ENCODE measurements at places on chromosomes 3 and 15.

DNA sequence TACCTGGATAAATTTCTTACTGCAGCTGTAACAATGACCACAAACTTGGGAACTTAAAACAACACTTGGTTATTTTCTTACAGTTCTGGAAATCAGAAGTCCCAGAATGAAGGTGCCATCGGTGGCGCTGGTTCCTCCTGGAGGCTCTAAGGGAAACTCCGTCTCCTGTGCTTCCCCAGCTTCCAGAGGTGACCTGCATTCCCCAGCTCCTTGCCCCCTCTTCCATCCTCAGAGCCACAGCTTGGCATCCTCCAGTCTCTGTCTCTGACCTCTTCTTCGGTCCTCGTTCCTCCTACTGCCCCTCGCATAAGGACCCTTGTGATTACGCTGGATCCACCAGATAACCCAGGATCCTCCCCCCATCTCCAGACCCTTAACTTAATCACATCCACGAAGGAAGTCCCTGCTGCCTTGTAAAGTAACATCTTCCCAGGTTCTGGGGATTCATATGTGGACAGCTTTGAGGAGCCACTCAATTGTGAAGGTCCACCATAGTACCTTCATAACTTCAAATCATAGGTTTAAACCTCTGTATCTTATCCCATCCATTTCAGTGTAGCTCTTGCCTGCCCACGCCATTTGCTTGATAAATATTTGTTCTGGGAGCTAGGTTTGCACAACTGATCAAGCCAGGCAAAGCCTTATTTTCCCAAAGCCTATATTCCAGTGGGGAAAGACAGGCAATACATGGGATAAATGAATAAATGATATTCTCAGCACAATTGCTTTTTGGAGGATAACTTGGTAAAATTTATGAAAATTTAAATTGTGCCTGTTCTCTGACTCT lies 34.8 kb downstream of the KLF15 start:
- DNase-seq, result no peak

GRCh38 chr15:63232943-63233342 lies 43.5 kb downstream of the RAB8B start:
- DNase-seq, result no peak

DNA sequence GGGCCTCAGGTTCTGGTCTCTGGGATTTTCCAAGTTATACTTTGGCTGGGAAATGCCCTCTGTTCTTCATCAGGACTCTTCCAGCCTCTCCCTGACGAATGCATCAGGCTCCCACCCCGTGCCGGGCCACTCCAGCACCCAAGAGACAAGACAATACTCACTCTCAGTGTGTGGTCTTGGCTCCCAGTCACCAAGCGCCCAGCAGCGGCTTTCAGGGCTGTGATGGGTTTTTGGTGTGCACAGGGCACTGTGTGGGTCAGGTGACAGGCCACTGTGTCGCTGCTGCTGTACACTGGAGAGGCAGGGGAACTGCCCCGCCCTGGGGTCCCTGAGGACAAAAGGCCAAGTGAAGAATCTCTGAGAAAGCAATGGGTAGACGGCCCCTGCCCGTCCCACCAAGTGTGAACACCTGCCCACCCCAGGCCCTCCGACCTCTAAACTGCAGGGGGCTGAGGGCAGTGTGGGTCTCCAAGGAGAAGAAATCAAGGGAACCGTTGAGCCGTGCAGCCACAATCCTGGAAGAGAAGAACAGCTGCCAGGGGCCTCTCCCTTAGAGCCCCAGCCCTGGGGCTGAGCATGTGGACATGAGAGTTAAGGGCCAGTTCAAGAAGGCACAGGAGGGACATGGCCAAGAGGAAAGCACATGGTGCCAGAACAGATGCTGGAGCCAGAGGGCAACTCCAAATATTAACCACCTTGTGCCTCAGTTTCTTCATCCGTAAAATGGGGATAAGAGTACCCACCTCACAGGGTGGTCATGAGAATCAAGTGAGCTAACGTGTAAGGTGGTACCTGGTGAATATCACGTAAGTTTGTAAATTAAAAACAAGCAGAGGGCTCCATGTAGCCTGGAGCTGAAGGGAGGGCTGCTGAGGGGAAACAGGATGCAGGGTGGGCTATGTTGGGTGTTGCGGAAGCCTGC lies 34.1 kb downstream of the PTPN23 start:
- DNase-seq, result no peak

- DNase-seq, result no peak
Observed at GRCh38 chr3:69330891-69331400, 54.9 kb downstream of the FRMD4B start.

- DNase-seq, result no peak
Observed at GRCh38 chr3:31934018-31934417, 47.0 kb downstream of the OSBPL10 start.

DNA sequence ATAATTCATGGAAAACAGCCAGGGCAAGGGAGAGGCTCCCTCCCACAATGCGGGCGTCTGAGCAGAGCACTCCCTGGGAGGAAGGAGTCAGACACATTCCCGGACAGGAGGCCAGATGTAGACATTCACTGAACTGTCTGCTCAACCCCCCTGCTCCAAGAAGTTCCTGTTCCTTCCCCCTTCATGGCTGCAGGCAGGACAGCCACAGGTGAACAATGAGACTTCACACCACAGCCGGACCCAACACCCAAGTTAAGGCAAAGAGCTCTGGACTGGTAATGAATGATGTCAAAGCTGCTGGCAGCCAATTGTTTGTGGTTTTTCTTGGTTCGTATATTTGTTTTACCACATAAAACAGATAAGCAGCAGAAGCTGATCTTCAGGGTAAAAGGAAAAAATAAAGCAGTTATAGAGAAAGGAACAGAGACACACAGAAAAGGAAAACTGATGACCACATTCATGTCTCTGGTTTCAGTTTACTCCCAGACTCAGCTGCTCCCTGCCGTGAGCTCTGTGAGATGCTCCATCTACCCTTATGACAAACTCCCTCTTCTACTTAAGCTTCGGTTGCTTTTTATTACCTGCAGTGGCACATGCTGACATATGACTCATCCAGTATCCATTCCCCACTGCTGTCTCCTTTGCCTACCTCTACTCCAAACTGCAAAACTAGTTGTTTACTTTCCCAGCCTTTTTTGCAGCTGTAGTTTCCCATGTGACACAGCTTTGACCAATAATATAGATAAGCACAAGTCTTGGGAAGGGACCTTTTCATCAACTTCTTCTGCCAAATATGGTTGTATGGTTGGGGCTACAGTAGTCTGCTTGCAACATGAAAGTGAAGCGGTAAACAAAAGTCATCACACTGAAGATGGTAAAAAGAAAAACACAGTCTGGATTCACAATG lies 33.1 kb downstream of the DZIP1L start:
- DNase-seq, result no peak

Measured in stimulated activated CD4-positive, alpha-beta T cell treated with anti-CD3 and anti-CD28 coated beads, Interleukin-15, amount 100 ng/mL, for 48 hours (primary cell).